CD4-positive, alpha-beta T cell treated with Interleukin-4 for 4 hours (primary cell): ENCODE measurements at places on chromosomes 2 and 18.

- DNase-seq, result no peak
Observed at GRCh38 chr18:35134791-35135531, 93.7 kb downstream of the MAPRE2 start.

GRCh38 chr18:56443166-56443907 is 195.1 kb downstream of the TXNL1 start:
- no peak for DNase-seq

GRCh38 chr2:36902385-36903120 is 63.8 kb downstream of the STRN start:
- no peak for DNase-seq

DNA sequence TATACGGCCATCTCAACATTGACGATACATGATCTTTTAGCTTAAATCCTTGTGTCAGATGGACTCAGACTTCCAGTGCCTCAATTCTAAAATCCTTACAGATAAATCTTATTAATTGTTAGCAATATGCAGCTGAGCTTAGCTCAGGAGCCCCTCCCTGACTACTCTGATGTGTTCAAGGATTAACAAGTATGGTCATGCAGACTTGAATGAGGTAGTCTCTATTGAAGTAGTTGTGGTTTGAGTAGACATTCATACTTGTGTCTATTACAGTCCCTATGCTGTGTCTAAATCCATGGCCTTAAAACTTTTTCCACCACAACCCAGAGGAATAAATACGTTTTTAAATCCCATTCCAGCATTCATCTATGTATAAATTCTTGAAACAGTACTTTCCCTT is 119.5 kb downstream of the NUP35 start:
- DNase-seq, result no peak

- no peak for DNase-seq
Observed at GRCh38 chr2:24856791-24857211, 63.2 kb downstream of the ADCY3 start.

- DNase-seq, result no peak
Observed at GRCh38 chr2:60306267-60306861, 247.1 kb downstream of the BCL11A start.

DNA sequence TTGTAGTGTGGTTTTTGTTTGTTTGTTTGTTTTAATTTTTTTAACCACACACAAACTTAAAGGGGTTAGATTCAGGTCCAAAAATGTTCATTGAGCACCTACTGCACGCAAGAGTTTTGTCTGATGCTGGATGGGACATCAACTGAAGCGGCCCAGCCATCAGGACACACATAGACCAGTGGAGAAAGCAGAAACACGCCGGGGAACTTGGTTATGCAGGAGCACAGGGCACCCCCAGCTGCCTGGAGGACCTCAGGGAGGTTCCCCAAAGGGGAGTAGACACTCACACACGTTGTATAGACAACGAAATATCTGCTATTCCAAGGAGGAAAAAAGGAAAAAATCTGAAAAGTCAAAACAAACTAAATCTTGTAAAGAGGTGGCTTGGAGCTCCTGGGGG is 191.7 kb downstream of the GBX2 start:
- no peak for DNase-seq

DNA sequence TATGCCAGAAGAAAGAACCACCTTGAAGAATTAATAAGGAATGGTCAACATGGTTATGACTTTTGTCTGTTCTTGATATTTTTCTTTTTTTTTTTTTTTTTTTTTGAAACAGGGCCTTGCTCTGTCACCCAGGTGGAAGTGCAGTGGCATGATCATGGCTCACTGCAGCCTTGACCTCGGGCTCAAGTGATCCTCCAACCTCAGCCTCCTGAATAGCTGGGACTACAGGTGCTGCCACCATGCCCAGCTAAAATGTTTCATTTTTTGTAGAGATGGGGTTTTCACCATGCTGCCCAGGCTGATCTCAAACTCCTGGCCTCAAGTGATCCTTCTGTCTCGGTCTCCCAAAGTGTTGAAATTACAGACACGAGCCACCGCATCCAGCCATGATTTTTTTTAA is 53.4 kb upstream of the ACSL3 start:
- no peak for DNase-seq

- DNase-seq, result peak; percentile 56
Observed at GRCh38 chr2:74186038-74186437, 7.4 kb upstream of the MOB1A start.

GRCh38 chr2:221502270-221503010 is 69.7 kb downstream of the EPHA4 start:
- no peak for DNase-seq

DNA sequence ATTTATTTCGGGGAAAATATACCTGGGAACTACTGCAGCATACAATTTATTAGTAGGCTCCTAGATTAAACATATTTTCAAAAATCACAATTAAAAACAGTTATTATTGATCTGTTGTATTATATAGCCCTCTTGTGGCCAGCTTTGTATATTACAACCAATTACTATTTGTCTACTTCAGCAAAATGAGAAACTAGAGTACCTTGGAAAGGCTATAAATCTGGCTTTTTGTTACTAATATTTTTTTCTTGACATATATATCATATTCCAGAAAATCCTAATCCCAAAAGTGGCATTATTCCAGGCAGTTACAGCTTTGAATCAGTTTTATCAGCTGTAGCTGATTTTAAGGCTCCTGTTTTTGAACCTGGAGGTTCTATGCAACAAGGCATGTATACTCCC is 101.2 kb downstream of the UBR3 start:
- peak; percentile 61 for DNase-seq

GRCh38 chr2:133991606-133992168 is 262.2 kb upstream of the MGAT5 start:
- DNase-seq, result no peak

- peak; percentile 45 for DNase-seq
Observed at GRCh38 chr2:241859436-241860183, 916 bp upstream of the PDCD1 start.

- DNase-seq, result no peak
Observed at GRCh38 chr2:154455166-154455565, 243.3 kb upstream of the KCNJ3 start.

- no peak for DNase-seq
Observed at GRCh38 chr2:86047575-86048382, 57.9 kb downstream of the POLR1A start.

- DNase-seq, result no peak
Observed at GRCh38 chr2:201151127-201151981, 31.6 kb upstream of the CASP10 start.

GRCh38 chr2:129459881-129460280 is 519.6 kb upstream of the RAB6C start:
- no peak for DNase-seq

DNA sequence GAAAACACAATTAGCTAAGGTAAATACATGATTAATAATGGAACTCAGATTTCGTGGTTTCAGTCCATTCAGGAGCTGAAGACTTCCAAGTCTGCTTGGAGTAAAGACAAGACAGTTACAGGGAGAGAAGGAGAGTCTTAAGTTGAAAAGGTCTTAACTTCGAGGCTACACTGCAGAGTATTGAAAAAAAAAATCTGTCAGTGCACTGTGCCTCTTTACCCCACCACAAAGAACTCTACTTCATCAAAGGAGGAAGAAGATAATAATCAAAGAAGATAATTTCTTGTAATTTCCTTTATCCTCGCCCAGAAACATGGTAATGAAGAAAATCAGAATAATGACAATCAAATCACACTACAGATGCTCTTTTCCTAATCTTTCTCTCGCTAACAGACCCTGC is 75.4 kb downstream of the MEMO1 start:
- no peak for DNase-seq

DNA sequence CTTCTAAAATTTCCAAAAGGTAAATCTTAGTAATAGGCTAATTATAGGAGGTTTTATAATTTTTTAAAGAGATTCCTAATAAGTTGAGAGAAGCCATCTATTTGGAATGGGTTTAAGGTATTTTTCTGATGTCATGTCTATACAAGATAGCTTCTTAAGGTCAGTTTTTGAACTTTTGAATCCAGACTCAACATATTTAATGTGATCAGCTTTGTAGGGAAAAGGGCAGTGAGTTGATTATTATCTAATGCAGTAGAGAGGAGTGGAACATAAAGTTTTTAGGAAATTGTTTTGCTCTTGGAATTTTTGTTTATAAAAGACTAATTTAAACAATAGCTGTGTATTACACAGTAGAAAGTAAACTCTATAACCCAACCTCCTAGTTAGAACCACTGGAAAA is 96.3 kb downstream of the PHLPP1 start:
- no peak for DNase-seq

DNA sequence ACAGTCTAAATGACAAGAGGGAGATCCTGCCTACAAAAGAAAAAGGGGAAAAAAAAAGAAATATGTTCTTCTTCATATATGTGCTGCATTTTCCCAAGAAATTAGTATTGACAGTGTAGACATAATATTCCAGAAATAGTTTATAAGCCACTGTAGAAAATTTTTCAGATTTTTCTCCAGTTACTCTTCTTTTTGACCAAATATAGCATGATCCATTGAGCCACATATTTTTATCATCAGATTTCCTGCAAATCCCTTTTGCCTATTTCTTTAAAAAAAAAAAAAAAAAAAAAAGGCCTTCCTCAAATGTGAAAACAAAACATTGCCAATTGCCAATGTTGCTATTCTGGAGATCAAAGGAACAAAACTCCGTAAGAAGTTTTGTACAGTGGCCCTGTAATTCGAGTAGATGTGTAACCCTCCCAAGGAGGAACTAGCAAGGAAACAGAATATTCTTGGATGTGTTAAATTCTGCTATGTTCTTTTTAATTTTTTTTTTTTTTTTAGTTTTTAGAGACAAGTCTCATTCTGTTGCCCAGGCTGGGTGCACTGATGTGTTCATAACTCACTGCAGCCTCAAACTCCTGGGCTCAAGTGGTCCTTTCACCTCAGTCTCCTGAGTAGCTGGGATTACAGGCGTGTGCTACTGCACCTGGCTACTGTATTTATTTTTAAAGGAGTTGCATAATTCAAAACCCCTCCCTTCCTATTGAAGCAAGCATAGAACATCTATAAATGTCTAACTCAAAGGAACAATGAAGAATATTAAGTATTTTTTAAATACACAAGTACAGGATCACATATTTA is 12.5 kb upstream of the CABYR start:
- DNase-seq, result no peak
